Epithelial cell of umbilical artery (primary cell): ENCODE measurements at places on chromosomes 5 and 9. TPM values are rescaled to one million over a fixed set of nuclear protein-coding genes. Genes with fewer than 3 reads are reported as not detected.

ZNF883 gene
- total RNA-seq = 0.32 and 0.76 TPM in 2 replicates

SOHLH1 gene
- total RNA-seq = not detected in 2 replicates

CFAP77 gene
- total RNA-seq = under 0.01 TPM in 1 of 2 replicates, not detected in the other

OR13C9 gene
- not detected in 2 replicates for total RNA-seq

PCDHB9 gene
- total RNA-seq = 0.15 TPM in 1 of 2 replicates, not detected in the other

UNC5A gene
- under 0.01 and 0.30 TPM in 2 replicates for total RNA-seq

SPATA31D4 gene
- not detected in 2 replicates for total RNA-seq

CORO2A gene
- 0.32 and 0.46 TPM in 2 replicates for total RNA-seq

TLR4 gene
- total RNA-seq = 32.8 and 44.1 TPM in 2 replicates

GKAP1 gene
- total RNA-seq = 0.65 and 2.1 TPM in 2 replicates

DOCK8 gene
- 0.46 and 1.3 TPM in 2 replicates for total RNA-seq

TESK1 gene
- total RNA-seq = 3.6 and 4.7 TPM in 2 replicates

GHR gene
- total RNA-seq = 0.30 and 0.65 TPM in 2 replicates

MELK gene
- total RNA-seq = 28.3 and 38.1 TPM in 2 replicates

FCN2 gene
- total RNA-seq = not detected in 2 replicates

RNF208 gene
- 0.32 TPM in 1 of 2 replicates, not detected in the other for total RNA-seq

SPATA31C1 gene
- not detected in 2 replicates for total RNA-seq

HTR1A gene
- not detected in 2 replicates for total RNA-seq

NDOR1 gene
- total RNA-seq = 3.6 TPM in 2 replicates

OR5C1 gene
- not detected in 2 replicates for total RNA-seq

ADRB2 gene
- 0.97 and 3.8 TPM in 2 replicates for total RNA-seq

GDA gene
- total RNA-seq = not detected in 2 replicates

PTPA gene
- total RNA-seq = 78.3 and 89.1 TPM in 2 replicates

GFRA3 gene
- total RNA-seq = not detected in 2 replicates

CACNA1B gene
- total RNA-seq = under 0.01 TPM in 1 of 2 replicates, not detected in the other

SLC6A19 gene
- total RNA-seq = not detected in 2 replicates

PCDHB14 gene
- total RNA-seq = 0.61 and 0.65 TPM in 2 replicates

SLC2A8 gene
- 9.4 and 13.1 TPM in 2 replicates for total RNA-seq

WWC1 gene
- 1.5 and 2.3 TPM in 2 replicates for total RNA-seq

HSD17B3 gene
- total RNA-seq = not detected in 2 replicates

LHFPL2 gene
- 22.4 and 49.2 TPM in 2 replicates for total RNA-seq

PCDHA11 gene
- total RNA-seq = under 0.01 TPM in 1 of 2 replicates, not detected in the other

PCDHGB3 gene
- 0.46 and 1.3 TPM in 2 replicates for total RNA-seq

MARVELD2 gene
- total RNA-seq = 2.9 and 4.0 TPM in 2 replicates

TSLP gene
- total RNA-seq = under 0.01 and 0.61 TPM in 2 replicates

CDX1 gene
- not detected in 2 replicates for total RNA-seq

IRX4 gene
- not detected in 2 replicates for total RNA-seq

CD72 gene
- not detected in 2 replicates for total RNA-seq

GPX3 gene
- 2.3 and 2.6 TPM in 2 replicates for total RNA-seq

JMY gene
- 6.5 and 10.8 TPM in 2 replicates for total RNA-seq

SPINK4 gene
- total RNA-seq = not detected in 2 replicates

SHOC1 gene
- 0.15 TPM in 1 of 2 replicates, not detected in the other for total RNA-seq

PCDHGC4 gene
- total RNA-seq = 0.32 and 0.46 TPM in 2 replicates

RAI14 gene
- total RNA-seq = 115 and 199 TPM in 2 replicates
